ENCODE measurements at places on chromosomes 4 and X.
A peak's percentile ranks its signal among the peaks of the same experiment; 100 is the strongest.

DNA sequence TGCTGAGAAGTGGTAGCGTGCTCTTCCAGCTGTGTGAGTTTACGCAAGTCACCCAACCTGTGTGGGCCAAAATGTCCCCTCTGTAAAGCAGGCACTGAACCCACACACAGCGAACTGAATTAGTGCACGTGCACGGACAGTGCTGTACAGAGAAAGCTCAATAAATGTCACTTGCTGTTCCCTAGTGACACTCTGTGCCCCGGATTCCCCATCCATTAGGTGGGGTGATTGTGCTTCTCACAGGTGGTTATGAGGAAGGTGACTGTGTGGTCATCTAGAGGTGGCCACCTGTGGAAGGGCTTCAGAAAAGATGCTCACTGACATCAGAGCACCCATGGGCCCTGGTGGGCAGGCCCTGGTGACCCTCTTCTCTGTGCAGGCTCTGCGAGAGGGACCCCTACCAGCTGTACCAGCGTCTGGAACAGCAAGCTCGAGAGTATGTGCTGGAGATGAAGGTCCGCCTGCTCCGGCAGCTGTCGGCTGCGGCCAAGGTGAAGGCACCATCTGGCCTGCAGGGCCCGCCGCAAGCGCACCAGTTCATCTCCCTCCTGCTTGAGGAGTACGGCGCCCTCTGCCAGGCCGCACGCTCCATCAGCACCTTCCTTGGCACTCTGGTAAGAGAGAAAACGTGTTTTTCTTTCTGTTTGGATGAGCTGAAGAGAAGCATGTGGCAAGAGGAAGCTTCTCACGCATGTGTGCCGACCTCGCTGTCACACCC lies 94.3 kb downstream of the FAM193A start:
- no peak for DNase-seq

GRCh38 chr4:174427571-174428140 lies 94.6 kb downstream of the HPGD start:
- DNase-seq: no peak

DNA sequence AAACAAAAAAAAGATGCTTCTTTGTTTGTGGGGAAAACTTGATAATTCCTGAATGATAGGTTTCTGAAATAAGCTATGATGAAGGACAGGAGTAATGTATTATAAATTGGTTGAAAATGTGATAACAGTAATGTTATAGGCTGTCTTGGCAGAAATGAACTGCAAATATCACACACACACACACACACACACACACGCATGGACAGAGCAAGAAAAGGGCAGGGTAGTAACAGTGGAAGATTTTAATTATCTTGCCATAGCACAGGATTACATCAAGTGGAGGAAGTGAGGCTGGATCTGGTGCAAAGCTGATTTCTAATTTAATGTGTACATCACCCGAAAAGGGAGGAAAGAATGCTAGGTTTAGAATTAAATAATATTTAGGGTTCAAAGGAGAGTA lies 97.5 kb upstream of the CXXC4 start:
- no peak for DNase-seq

DNA sequence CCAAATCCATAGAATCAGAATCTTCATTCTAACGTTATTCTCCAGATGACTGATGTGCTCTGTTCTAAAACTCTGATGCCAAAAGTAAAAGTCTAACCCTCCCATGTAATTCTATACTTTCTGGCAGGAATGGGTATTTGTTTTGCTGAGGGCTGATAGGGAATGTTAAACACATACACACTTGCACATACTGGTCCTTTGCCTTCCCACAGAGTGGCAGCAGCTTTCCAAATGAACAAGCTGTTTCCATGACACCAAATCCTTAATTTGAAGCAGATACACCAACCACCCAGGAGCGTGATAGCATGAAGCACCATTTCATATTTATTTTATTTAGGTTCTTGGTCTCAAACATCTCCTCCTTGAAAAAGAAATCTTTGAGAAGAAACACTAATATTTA lies 155.5 kb upstream of the PRDX4 start:
- DNase-seq: peak; percentile 4

DNA sequence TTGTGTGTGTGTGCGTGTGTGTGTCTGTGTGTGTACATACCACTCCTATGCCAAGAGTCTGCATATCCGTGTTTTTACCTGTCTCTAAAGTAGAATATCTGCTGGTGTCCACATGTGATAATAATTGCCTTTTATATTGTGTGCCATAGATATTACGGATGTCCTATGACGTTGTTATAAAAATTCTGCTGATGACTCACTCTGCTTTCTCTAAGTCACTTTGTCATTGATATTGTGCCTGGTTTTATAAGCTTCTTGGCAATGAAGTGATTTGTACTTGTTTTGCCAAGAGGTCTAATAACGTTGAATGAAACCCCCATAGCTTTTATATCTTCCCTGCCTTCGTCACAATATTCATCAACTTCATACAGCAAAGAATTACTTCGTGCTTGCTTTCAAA lies 102.6 kb upstream of the C1GALT1C1 start:
- DNase-seq: no peak

- no peak for DNase-seq
Measured at GRCh38 chr4:68929076-68929737, 22.4 kb downstream of the UGT2A3 start.

DNA sequence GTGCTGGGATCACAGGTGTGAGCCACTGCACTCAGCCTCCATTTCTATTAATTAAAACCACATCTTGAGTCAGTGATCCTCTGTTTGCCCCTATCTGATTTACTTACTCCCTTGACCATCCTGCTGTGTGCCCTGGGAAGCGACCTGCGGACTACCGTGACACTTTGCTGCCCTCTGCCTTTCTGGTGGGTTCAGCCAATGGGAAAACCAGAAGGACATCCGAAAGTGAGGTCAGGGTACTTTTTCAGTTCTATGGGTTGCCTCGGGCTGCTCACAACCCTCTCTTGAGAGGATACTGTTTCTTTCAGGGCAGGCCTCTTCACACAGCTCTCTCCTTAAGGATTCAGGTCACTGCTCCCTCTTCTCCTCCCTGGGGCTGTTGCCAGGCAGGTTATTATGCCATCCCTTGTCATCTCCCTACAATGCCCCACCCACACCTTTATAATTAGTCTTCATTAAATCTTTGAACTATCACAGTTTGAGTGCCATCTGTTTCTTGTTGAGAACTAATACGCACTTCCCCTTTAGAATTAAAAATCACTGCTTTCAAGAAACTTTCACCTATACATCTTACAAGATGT lies 21.4 kb downstream of the PLAC8 start:
- no peak for DNase-seq

DNA sequence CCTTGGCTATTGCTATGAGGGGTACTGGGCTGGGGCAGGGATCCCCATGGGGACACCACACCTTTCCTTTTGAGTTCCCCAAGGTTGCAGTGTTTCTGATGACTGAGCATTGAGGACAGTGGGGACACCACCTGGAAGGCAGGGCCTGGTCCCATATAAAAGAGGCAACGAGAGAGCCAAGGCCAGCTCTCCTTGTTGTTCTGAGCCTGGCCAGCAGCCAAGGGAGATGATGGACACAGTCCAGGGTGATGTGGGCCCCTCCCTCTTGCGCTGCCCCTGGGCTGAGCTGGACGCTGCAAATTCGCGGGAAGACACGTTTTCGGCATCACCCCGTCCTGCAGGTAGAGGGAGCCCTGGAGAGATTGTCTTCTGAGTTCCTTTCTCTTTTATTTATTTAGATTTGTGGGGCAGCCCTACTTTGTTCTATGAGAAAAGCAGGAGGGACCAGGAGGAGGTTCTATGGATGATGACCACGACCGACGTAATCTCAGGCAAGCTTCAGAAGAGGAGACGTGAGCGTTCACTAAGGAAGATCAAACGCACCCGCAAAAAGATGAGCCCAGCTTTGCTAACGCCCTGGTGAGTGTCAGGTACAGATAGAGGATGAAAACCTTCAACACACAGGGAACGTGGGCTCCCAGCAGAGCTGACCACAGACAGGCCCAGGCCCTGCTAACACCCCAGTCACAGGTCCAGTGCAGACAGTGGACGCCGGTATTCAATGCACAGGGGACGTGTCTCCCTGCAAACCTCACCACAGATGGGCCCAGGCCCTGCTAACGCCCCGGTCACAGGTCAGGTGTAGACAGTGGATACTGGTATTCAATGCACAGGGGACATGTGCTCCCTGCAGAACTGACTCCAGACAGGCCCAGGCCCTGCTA lies 97.4 kb downstream of the SHOX start:
- DNase-seq: no peak

DNA sequence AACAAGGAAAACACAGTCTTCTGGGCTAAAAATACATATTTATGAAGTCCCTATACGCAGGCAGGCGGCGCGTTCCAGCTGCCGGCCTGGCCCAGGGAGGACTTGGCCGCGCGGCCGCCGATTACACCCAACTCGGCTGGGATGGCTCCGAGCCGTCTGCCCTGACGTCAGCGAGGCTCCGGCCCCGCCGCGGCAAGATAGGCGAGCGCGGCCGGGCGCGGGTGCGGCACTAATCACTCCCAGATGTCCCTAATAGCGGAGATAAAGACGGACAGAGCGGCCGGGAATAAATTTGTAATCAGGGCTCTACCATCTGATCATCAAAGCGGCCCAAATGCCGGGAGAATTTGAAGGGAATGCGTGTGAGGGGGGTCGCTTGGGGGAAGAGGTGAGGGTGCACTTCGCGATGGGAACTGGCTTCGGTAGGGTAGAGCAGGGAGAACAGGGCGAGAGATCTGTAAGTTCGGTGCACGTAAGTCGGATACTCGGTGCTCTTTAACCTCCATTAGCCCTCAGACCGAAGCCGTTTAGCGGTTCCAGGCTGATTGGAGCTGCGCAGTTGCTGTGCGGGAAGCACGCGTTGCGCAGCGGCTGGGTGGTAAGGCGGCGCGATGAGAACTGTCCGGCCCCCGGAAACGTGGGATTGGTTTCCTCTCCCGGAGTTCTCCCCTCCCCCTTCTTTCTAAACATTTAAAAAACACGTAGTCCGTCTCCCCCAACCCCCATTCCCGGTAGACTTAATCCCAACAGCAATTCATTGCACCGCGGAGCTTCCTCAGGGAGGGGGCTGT lies 7.7 kb downstream of the HAND2 start:
- DNase-seq: no peak

GRCh38 chrX:40402831-40403533 lies 177.8 kb upstream of the ATP6AP2 start:
- no peak for DNase-seq

- DNase-seq: no peak
Measured at GRCh38 chr4:53721263-53721662, 130.0 kb upstream of the LNX1 start.

GRCh38 chrX:17737986-17738713 lies 857 bp downstream of the SCML1 start:
- no peak for DNase-seq

DNA sequence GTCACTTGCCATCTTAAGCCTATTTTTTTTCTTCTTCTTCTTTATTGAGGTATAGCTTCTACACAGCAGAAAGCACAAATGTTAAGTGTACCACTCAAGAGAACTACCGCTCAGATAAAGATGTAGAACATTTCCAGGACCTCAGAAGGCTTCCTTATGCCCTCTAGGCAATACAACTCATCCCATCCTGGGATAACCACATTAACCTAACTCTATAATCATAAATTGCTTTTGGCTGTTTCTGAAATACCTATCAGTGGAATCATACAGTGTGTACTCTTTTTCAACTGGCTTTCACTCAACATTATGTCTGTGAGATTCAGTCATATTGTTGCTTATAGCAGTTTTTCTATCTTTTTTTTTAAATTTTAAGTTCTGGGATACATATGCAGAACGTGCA lies 51.7 kb downstream of the ARFIP1 start:
- DNase-seq: no peak

- no peak for DNase-seq
Measured at GRCh38 chr4:24003926-24004325, 114.1 kb upstream of the PPARGC1A start.

- DNase-seq: no peak
Measured at GRCh38 chr4:142416711-142417275, 429.3 kb downstream of the INPP4B start.

GRCh38 chr4:2827874-2828751 lies 15.5 kb upstream of the ADD1 start:
- no peak for DNase-seq

- DNase-seq: no peak
Measured at GRCh38 chr4:141763374-141763773, 127.0 kb downstream of the IL15 start.

DNA sequence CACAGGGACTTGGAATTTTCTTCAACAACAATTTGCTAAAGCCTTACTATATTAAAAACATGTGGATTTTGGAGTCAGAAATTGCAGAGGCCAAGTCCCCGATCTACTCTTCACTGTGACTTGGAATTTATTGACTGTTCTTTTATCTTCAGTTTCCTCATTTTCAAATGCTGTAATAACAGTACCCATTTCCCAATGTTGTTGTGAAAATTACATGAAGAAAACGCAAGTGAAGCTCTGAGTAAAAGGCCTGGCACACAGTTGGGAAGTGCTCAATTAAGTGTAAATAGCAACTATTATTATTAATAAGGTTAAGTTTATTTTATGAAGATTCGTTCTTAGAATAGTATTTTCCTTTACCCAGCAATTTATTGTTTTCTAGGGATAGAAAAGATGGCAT lies 15.7 kb downstream of the STBD1 start:
- DNase-seq: no peak

- no peak for DNase-seq
Measured at GRCh38 chr4:118712872-118713271, 27.7 kb downstream of the METTL14 start.

DNA sequence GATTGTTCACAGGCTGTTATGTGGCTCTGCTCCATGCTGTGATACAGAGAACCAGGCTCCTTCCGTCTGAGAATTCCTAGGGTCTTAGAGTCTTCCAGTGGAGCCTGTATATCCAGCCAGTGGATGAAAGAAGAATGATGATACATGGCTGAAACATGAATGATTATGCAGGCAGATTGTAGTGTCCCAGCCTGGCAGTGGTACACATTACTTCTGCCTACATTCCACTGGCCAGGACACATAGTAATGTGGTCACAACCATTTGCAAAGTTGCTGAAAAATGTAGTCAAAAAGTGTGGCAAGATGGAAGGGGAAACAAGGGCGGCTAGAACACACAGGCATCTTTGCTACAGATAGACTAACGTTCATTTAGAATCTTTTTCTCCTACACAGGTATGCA lies 4.5 kb upstream of the GBA3 start:
- DNase-seq: no peak

- no peak for DNase-seq
Measured at GRCh38 chr4:7764466-7764865, 175.2 kb downstream of the AFAP1 start.

GRCh38 chr4:78644744-78645330 lies 93.3 kb downstream of the ANXA3 start:
- no peak for DNase-seq

DNA sequence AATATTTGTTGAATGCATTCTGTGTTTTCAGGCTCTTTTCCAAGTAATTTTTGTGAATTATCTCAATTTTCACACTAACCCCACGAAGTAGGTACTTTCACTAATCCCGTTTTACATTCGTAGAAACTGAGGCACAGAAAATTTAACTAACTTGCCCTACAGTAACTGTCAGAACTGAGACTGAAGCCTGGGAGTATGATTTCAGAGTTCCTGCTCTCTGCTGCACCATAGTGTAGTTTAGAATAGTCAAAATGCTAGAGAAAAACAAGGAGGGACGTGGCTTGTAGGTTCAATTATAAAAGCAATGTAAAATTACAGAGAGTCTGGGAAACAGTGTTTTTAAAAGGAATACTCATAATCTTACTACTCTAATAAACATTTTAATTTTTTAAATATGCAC lies 2.2 kb downstream of the CLCN3 start:
- DNase-seq: no peak

GRCh38 chrX:76148041-76148665 lies 24.7 kb upstream of the PBDC1 start:
- DNase-seq: no peak

- DNase-seq: no peak
Measured at GRCh38 chr4:150816491-150816890, 198.6 kb downstream of the LRBA start.

Measured in anterior cingulate cortex (tissue), 58 donors.